ENCODE measurements at places on chromosomes 16 and 17.
A peak's percentile ranks its signal among the peaks of the same experiment; 100 is the strongest.

DNA sequence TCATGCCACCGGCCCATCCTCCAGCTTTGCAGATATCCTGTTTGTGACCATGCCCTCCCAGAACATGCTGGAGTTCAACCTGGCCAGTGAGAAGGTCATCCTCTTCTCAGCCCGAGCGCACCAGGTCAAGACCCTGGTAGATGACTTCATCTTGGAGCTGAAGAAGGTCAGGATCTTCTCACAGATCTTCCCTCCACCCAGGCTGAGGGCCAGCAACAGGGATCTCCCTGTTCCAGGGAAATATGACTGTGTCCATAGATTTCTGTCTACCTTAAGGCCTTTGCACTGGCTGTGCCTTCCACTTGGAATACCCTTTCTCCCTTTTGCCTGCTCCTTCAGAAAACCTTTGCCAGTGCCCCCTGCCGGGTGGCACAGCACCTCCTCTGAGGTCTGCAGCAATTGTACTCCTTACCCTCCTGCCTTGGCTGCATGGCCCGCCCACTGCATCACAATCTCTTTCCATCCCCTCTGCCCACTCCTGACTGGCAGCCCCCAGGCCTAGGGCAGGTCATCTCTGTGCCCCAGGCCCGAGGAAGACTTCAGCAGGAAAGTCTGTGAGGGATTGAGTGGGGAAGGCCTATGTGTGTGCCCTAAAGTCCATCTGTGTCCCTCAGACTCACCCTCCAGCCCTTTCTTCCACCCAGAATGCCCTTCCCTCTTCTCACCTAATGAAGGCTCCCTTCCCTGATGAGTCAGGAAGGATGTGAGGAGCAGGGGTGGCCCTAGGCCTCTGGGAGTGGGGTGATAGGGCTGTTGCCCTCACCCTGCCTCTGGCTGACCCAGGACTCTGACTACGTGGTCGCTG is 27.3 kb upstream of the ALKBH5 start:
- DNase-seq: no peak

GRCh38 chr17:1119924-1120323 is 59.9 kb downstream of the ABR start:
- no peak for DNase-seq

DNA sequence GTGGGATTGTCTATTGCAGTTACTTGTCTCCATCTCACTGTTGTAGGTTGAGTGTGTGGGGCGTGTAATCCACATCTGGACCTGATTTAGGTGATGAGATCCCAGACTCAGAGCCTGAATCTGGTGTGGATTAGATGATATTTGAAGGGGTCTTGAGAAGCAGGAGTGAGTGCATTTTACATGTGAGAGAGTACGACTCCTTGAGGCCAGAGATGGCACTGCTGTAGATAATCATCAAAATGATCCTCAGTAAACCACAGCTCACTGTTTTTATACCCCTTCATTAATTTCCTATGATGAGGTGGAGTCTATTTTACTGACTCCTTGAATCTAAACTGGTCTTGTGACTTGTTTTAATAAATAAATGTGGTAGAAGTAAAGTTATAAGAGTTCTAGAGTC is 732.5 kb downstream of the KCNJ2 start:
- DNase-seq: no peak

GRCh38 chr16:28983644-28984043 is 1.2 kb upstream of the LAT start:
- no peak for DNase-seq

DNA sequence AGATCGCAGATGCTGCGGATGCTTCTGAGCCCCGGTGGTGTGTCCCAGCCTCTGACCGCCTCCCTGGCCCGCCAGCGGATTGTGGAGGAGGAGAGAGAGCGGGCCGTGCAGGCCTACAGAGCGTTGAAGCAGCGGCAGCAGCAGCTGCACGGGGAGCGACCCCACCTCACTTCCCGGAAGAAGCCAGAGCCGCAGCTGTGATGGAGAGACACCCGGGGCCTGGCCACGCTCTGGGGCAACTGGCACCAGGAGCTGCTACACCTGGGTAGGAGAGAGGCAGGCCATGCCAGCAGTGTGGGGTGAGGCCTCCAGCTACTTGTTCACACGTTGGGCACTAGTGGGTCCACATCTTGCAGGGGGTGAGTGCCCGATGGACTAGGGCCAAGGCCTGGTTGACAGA is 6.0 kb downstream of the CCDC137 start:
- no peak for DNase-seq

DNA sequence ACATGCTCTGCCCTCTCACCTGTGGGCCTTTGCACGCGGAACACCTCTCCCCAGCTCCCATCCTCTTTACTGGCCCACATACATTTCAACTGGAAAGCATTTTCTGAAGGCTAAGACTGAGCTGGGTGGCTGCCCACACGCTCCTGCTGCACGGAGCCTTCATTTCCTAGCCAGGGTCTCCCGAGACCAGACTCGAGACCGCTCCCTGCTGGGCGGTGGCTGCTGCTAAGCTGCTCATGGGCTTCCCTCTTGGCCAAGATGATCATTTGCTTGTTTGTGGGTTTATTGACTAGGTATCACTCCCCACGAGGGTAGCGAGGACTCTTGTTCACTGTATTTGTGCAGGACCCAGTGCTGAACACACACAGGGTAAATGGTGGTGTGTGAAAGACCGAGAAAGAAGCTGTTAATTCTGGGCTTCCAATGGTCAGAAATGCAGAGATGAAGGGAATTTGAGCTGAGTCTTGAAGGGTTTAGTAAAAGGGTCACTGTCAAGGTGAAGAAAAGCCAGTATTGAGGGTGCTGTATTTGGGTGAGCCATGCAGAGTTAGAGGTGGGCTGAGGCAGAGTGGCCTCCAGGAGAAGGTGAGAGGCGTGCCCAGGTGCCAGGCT is 907 bp downstream of the TRAPPC2L start:
- DNase-seq: peak; percentile 61

- DNase-seq: no peak
Measured at GRCh38 chr17:12730421-12730820, 58.9 kb upstream of the ARHGAP44 start.

DNA sequence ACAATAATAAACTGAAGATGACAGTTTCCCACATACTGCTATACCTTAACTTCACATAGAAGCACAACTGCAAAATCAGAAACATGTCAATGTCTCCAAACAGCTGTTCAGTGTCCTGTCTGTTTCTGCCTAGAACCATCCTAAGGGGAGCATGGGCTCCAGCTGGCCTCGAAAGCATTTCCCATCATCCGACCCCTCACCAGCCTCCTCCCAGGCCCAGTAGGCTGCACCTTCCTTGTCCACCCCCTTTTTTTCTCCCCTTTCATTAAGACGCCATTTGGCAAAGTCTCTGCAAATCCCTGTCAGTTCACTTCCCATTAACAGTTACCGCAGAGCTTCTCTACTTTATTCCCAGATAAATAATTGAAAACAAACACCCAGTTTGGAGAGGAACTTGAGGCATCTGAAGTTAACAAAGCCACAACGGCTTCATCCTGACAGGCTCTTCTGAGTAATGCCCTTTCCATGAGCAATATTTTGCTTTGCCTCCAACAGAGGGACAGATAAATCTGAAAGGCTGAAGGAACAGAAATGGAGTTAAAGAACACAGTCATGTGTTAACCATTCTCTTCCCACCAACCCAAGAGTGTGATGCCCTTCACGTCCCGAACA is 65.3 kb downstream of the SLC39A11 start:
- no peak for DNase-seq

DNA sequence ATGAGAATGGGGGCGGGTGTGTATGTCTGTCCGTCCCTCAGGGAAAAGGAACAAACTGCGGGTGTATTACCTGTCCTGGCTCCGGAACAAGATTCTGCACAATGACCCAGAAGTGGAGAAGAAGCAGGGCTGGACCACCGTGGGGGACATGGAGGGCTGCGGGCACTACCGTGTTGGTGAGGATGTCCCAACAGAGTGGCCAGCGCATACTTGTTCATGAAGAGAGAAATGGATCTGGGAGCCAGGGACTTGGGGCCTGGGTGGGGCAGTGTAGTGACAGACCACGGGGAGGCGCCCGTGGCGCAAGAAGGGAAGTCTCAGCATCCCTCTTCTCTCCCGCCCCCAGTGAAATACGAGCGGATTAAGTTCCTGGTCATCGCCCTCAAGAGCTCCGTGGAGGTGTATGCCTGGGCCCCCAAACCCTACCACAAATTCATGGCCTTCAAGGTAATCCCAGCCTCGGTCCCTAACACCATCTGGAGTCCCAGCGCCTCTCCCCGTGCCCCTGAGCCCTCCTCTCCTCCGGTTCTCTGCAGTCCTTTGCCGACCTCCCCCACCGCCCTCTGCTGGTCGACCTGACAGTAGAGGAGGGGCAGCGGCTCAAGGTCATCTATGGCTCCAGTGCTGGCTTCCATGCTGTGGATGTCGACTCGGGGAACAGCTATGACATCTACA is 3.5 kb upstream of the C17orf107 start:
- no peak for DNase-seq

- no peak for DNase-seq
Measured at GRCh38 chr16:70416748-70417616, 21.9 kb downstream of the ST3GAL2 start.

DNA sequence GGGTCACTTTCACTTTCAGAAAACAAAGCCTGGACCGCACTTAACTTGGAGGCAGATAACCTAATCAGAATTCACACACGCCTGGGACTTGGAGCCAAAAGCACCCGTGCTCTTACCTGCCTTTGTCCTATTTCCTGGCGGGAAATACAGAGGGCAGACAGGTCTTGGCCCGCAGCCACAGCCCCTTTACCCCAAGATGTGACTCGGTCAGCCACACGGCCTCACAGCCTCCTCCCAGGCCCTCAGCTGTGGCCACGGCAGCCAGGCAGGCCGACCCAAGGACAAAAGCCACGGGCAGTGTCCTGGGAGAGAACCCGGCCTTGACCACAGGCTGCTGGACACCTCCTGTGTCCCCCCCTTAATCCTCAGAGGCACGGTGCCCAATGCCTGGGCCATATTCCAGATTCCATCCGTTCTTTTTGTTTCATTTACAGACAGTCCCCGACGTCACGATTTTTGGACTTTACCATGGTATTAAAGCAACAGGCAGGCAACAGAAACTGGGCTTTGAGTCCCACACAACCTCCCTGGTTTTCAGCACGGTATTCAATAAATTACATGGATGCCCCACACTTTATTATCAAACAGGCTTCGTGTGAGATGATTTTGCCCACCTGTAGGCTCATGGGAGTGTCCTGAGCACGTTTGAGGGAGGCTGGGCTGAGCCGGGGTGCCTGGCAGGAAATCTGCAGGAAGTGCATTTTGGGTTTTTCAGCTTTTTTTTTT is 30.1 kb upstream of the GAA start:
- DNase-seq: no peak

GRCh38 chr16:53785044-53785443 is 81.1 kb downstream of the FTO start:
- DNase-seq: no peak

GRCh38 chr17:83054518-83055125 is 24.8 kb upstream of the METRNL start:
- no peak for DNase-seq

- DNase-seq: no peak
Measured at GRCh38 chr16:57022445-57022844, 33.1 kb downstream of the NLRC5 start.

DNA sequence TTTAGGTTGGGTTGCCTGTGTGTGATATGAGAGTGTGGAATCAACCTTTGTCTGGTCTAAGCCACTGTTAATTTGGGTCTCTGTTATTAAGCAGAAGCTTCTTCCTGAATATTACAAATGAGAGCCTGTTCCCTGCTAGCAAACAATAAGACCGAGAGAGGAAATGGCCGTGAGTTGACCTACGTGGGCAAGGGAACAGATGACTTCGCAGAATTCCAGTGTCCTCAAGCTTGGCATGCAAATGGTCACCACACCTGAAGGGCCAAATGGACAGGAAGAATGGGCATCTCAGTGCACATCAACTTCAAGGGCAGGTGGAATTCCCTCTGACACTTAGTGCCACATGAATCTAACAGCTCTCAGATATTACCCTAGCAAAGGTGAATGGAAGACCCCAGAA is 250.8 kb upstream of the FOXF1 start:
- no peak for DNase-seq

All from activated CD4-positive, alpha-beta T cell treated with anti-CD3 and anti-CD28 coated beads, Interleukin-2, amount 50 U/mL, for 24 hours (primary cell).